ENCODE measurements at places on chromosomes 7 and 10. TPM values are rescaled to one million over a fixed set of nuclear protein-coding genes. Genes with fewer than 3 reads are reported as not detected.
A peak's percentile ranks its signal among the peaks of the same experiment; 100 is the strongest.

DNA sequence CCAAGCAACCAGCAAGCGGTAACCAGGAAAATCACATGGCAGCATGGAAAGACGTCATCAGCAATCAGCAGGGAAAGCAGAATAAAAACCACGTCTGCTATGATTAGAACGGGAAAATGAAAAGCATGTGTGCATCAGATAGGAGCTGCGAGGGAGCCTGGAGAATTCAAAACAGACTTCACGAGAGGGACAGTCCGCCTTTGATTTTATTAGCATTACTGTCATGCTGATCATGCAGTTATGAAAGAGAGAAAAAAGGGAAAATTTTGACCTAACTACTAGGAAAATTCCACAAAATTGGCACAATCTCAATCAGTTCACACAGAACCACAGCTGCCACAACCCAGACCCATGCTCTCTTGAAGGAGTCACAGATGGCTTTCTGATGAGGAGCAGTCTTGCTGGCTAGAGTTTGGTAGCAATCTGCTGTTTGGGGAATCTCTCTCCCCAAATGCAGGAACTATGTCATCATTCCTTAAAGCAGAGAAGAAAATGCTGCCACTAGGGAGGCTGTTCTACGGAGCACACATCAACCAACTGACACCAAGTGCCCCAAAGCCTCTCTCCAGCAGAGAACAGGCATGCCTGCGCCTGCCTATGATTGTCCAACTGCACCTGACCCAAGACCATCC, 295.9 kb downstream of the TNS3 start:
- DNase-seq: peak; percentile 74
- H3K4me3 ChIP-seq: no peak overlapping the region
- no peaks in the 10 kb centered on the region for H3K27me3 ChIP-seq
- peak overlapping the region; percentile 40 for H3K27ac ChIP-seq

DNA sequence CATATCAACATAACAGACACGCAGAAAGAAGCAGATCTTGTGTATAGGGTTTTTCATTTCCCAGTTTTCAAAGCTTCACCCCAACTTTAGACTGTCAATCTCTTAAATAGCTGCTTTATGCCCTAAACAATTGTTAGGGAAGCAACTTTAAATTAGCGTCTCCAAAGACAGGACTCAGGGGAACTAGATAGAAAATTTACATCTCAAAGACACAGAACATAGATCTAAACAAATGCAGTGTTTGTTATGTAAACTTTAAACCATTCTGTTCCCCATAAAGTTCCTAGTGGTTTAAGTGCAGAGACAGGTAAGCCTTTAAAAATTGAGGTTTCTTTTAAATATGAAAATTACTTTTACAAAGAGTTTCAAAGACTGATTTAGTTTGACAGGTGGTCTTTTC, 379.2 kb upstream of the GHITM start:
- H3K27ac ChIP-seq: no peak overlapping the region
- DNase-seq: no peak
- H3K4me3 ChIP-seq: no peak overlapping the region
- no peaks in the 10 kb centered on the region for H3K27me3 ChIP-seq
- H3K4me1 ChIP-seq: no peaks in the 10 kb centered on the region
- no peaks in the 10 kb centered on the region for H3K36me3 ChIP-seq

DNA sequence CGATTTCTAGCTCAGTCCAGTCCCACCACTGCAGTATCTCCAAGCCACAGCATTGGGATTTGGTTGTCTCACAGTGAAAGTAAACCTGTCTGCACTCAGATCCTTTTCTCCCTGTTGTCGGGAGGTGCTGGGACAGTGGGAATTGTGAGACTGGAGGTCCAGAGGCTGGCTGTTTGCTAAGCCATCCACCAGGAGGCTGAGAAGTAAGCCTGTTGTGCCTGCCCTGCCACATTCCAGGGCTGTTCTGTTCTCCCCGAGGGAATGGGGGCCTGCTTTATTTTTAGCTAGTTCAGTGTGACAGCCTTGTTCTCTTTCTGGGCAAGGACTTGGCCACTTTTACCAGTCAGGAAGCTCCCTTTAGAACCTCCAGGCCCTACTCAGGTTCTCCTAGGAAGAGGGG, 54.9 kb downstream of the HK1 start:
- no peaks in the 10 kb centered on the region for H3K36me3 ChIP-seq
- H3K4me3 ChIP-seq: no peak overlapping the region
- peaks cover 45% of the 10 kb centered on the region for H3K4me1 ChIP-seq
- H3K27me3 ChIP-seq: no peaks in the 10 kb centered on the region
- peak overlapping the region; percentile 59 for H3K27ac ChIP-seq

- no peak overlapping the region for H3K27ac ChIP-seq
- peaks cover 17% of the 10 kb centered on the region for H3K27me3 ChIP-seq
- H3K36me3 ChIP-seq: no peaks in the 10 kb centered on the region
- no peak for DNase-seq
Observed at GRCh38 chr10:132104471-132105301, 38.9 kb downstream of the JAKMIP3 start.

DNA sequence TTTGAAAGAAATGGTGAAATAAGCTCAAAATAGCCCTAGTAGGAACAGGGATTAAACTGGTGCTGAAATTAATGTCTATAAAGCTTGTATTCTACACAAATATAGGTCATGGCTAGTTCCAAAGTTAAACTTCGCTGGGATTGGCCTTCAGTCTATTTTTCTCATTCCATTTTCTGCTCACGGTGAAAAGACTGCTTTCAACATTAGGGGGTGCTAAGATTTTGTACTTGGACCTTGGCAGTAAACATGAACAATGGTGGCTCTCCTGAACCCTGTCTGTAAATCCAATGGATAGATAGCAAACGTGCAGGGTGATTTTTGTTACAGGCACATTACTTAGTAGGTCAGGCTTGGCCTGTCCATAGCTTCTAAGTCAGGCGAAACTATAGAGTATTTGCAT, 36.0 kb upstream of the RSU1 start:
- H3K4me3 ChIP-seq: no peak overlapping the region
- H3K36me3 ChIP-seq: no peaks in the 10 kb centered on the region
- H3K27me3 ChIP-seq: no peaks in the 10 kb centered on the region
- H3K27ac ChIP-seq: no peak overlapping the region

- peak; percentile 77 for DNase-seq
- no peak overlapping the region for H3K27ac ChIP-seq
- no peaks in the 10 kb centered on the region for H3K27me3 ChIP-seq
- H3K36me3 ChIP-seq: no peaks in the 10 kb centered on the region
- H3K4me3 ChIP-seq: no peak overlapping the region
Observed at GRCh38 chr10:35843524-35844181, 201.6 kb upstream of the FZD8 start.

- peaks cover 43% of the 10 kb centered on the region for H3K4me1 ChIP-seq
- peak overlapping the region; percentile 55 for H3K4me3 ChIP-seq
- H3K27me3 ChIP-seq: no peaks in the 10 kb centered on the region
- H3K36me3 ChIP-seq: no peaks in the 10 kb centered on the region
- peak; percentile 48 for DNase-seq
Observed at GRCh38 chr10:132536241-132536876, 1.2 kb upstream of the INPP5A start.

- H3K27me3 ChIP-seq: no peaks in the 10 kb centered on the region
- H3K36me3 ChIP-seq: no peaks in the 10 kb centered on the region
- peaks cover 4% of the 10 kb centered on the region for H3K4me1 ChIP-seq
- H3K4me3 ChIP-seq: no peak overlapping the region
- no peak for DNase-seq
- no peak overlapping the region for H3K27ac ChIP-seq
Observed at GRCh38 chr10:51251110-51251509, 176.8 kb downstream of the PRKG1 start.

GRCh38 chr10:80200259-80200658, 5.1 kb downstream of the ANXA11 start:
- H3K4me3 ChIP-seq: no peak overlapping the region
- peaks cover 74% of the 10 kb centered on the region for H3K4me1 ChIP-seq
- no peaks in the 10 kb centered on the region for H3K27me3 ChIP-seq
- H3K27ac ChIP-seq: peak overlapping the region; percentile 69
- DNase-seq: no peak
- peaks cover 2% of the 10 kb centered on the region for H3K36me3 ChIP-seq

DNA sequence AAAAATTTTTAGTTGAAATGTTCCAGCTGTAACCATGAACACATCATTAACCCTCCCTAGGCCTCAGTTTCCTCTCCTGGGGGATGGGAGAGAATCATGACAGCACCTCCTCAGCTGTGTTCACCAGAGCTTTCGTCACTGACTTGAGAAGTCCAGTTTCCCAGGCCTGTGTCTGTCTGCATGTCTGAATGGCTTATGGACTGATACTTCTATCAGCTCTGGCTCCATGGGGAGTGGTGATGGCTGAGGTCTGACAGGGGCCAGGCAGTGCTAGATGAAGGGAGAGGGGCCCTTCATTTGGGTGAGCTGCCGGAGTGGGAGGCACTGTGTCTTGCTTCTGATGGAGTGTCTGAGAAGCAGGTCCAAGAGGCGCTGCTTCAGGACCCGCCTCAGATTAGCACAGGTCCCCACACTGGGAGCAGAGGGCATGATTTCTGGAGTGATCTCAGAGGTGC, 192.9 kb downstream of the PTPN20 start:
- peaks cover 2% of the 10 kb centered on the region for H3K27me3 ChIP-seq
- H3K4me3 ChIP-seq: no peak overlapping the region
- peaks cover 24% of the 10 kb centered on the region for H3K4me1 ChIP-seq
- H3K36me3 ChIP-seq: no peaks in the 10 kb centered on the region

PURB gene
- 18.6 TPM for total RNA-seq

GJC3 gene
- 0.53 TPM for total RNA-seq

ASB13 gene
- total RNA-seq: 8.0 TPM

ZNF239 gene
- total RNA-seq: 8.2 TPM

ZCCHC24 gene
- 25.0 TPM for total RNA-seq

H2BK1 gene
- total RNA-seq: not detected

HOXA9 gene
- 16.6 TPM for total RNA-seq
